ENCODE measurements at places on chromosomes 2 and 18. TPM values are rescaled to one million over a fixed set of nuclear protein-coding genes. Genes with fewer than 3 reads are reported as not detected.

TSPYL6 gene
- total RNA-seq = not detected

C1GALT1C1L gene
- 2.0 TPM for total RNA-seq

EHD3 gene
- total RNA-seq = 7.3 TPM

ST8SIA3 gene
- not detected for total RNA-seq

MSH2 gene
- total RNA-seq = 36.3 TPM

RMDN2 gene
- 5.3 TPM for total RNA-seq
